ENCODE measurements at places on chromosomes 11 and 22.

- no peaks in the 10 kb centered on the region for H3K4me1 ChIP-seq
- H3K27ac ChIP-seq, result no peak overlapping the region
- no peak for DNase-seq
- H3K27me3 ChIP-seq, result no peaks in the 10 kb centered on the region
- H3K4me3 ChIP-seq, result no peak overlapping the region
Observed at GRCh38 chr11:34188181-34188580, 82.8 kb downstream of the NAT10 start.

DNA sequence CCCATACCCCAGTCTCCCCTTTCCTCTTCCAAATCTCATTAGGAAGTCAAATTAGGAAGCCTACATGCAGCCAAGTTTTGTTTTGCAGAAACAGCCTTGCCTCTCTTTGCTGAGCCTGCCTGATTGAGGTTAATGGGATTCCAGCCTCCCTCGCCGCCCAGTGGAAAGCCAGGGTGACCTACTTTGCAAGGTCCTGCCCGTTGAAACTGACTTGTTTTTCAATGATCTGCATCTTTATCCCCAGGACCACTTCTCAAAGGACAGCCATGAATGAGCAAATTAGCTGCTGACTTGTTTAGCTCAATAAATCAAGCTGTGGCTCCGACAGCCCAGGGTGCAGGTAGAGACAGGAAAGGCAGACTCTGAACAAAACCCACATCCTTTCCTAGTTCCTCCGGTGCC, 110.4 kb downstream of the RRAS2 start:
- no peaks in the 10 kb centered on the region for H3K27me3 ChIP-seq
- H3K27ac ChIP-seq, result no peak overlapping the region
- no peak overlapping the region for H3K4me3 ChIP-seq
- H3K36me3 ChIP-seq, result no peaks in the 10 kb centered on the region
- peaks cover 9% of the 10 kb centered on the region for H3K4me1 ChIP-seq

DNA sequence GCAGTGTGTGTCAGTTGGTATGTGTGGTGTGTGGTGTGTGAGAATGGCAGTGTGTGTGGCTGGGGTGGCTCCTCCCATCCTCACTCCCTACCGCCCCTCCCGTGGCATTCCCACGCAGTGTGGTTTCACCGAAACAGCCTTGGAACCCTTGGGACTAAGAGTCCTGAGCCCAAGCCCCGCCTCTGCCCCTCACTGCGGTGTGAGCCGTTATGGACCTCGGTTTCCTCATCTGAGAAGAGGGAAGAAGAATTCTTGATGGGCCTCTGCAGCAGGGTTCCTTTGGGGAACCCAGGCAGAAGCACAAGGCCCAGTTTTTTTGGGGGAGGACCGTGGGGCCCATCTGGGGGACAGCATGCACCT, 7.2 kb downstream of the UPK3A start:
- no peaks in the 10 kb centered on the region for H3K27me3 ChIP-seq
- H3K4me1 ChIP-seq, result no peaks in the 10 kb centered on the region

DNA sequence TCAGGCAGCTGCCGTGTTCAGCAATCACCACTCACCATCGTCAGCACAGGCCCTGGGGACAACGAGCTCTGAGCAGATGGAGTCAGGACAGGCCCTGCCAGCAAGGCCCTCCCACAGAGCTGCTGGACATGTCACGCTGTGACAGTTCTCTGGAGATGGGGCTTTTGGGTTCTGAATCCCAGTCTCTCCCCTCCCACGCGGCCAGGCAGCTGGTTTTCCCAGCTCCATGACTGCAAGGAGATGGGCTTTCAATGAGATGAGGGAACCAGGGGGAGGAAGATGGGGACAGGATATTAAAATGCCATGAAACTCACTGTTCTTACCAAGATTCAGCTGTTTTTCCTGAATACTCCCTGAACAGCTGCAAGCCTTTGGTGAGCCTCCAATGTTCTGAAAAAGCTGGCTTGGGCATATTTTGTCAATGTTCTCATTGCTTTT, 305.9 kb downstream of the BRD1 start:
- H3K27ac ChIP-seq, result no peak overlapping the region
- no peak for DNase-seq
- H3K36me3 ChIP-seq, result no peaks in the 10 kb centered on the region
- H3K27me3 ChIP-seq, result no peaks in the 10 kb centered on the region
- H3K4me1 ChIP-seq, result peaks cover 4% of the 10 kb centered on the region

DNA sequence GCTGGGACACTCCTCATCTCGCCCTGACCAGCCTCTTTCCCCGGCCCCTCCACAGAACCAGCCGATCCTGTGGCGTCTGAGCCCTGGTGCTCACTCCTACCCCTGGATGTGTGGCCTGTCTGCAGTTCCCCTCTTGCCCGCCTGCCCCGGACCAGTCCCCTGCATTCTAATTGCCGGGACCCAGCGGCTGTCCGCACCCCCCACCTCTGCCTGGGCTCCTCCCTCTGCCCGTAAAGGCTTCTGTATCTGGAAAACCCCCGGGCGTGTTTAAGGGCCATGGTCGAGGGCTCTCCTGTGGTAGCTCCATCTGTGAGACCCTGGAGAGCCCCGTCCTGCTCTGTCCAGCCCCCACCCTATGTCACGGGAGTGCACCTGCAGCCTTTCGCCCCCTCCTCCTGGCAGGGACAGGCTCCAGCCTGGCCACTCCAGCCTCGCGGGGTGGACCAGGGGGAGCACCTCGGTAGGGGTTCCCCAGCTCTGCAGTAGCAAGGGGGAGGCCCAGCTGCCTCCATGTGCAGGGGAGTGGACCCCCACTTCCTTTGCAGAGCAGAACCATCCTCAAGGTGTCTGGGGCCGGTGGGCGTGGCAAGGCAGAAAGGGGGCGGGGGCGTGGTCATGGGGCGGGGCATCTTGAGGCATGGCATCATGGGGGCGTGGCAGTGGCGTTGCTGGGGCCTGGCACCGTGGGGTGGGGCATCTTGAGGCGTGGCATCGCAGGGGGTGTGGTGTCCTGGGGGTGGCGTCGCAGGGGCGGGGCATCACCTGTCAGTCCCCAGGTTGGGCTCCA, 430.4 kb downstream of the TBC1D22A start:
- no peaks in the 10 kb centered on the region for H3K36me3 ChIP-seq
- no peak overlapping the region for H3K27ac ChIP-seq
- H3K27me3 ChIP-seq, result no peaks in the 10 kb centered on the region
- no peak overlapping the region for H3K4me3 ChIP-seq
- H3K4me1 ChIP-seq, result no peaks in the 10 kb centered on the region

GRCh38 chr11:21427726-21428125, 758.3 kb downstream of the NELL1 start:
- no peaks in the 10 kb centered on the region for H3K27me3 ChIP-seq
- no peaks in the 10 kb centered on the region for H3K4me1 ChIP-seq
- H3K27ac ChIP-seq, result no peak overlapping the region
- DNase-seq, result no peak
- no peaks in the 10 kb centered on the region for H3K36me3 ChIP-seq

DNA sequence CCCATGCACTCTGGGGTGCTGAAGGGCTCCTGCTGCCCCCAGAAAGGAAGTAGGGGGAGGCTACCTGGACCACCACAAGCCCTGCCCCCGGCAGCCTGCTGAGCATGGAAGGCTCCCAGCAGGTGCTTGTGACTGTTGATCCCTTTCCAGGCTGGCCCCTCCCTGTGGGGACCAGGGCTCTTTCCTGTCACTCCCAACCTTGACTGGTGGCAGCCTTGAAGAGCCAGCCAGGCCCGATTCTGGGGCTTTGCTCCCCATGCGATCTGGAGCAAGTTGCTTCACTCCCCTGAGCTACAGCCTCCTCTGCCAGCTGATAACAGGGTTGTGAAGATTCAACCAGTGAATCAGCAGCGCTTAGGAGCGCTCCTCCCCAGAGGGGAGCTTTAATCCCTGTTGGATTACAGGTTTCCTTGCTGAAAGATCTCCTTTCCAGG, 4.6 kb upstream of the CST6 start:
- H3K4me3 ChIP-seq, result no peak overlapping the region
- no peaks in the 10 kb centered on the region for H3K4me1 ChIP-seq
- H3K36me3 ChIP-seq, result peaks cover 14% of the 10 kb centered on the region
- H3K27me3 ChIP-seq, result no peaks in the 10 kb centered on the region

DNA sequence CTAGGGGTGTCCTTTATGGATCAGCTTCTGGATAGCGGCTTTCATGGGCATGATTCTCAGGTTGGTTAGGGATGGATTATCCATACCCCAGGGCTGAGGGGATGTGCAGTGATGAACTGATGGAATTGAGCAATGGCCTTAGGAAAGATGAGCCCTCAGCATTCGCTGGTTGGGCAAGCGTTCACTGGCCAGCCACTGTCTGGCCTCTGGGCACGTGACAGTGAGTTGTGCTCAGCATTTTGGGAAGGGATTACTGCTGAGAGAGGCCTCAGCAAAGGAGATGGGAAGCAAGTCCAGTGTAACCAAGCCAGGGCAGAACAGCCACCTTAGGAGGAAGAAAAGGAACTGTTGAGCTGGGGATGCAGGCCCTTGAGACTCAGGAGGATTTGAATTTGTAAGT, 17.4 kb downstream of the UBASH3B start:
- no peaks in the 10 kb centered on the region for H3K36me3 ChIP-seq
- DNase-seq, result peak; percentile 63
- H3K4me3 ChIP-seq, result no peak overlapping the region
- no peaks in the 10 kb centered on the region for H3K4me1 ChIP-seq

- no peaks in the 10 kb centered on the region for H3K27me3 ChIP-seq
- peaks cover 26% of the 10 kb centered on the region for H3K4me1 ChIP-seq
- H3K27ac ChIP-seq, result no peak overlapping the region
- DNase-seq, result no peak
Observed at GRCh38 chr11:10891151-10891720, 33.4 kb upstream of the ZBED5 start.

DNA sequence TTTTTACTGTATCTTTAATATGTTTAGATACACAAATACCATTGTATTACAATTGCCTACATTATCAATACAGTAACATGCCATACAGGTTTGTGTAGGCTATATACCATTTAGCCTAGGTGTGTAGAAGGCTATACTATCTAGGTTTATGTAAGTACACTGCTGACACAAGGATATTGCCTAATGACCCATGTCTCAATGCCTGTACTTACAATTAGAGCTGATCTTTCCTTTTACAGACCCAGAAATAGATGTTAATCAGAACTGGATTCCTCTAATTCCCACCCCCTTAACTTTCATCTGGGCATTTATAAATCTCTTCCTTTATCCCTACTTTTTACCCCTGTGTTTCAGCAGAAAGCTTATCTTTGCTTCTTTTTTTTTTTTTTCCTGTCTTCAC, 229.5 kb downstream of the METTL15 start:
- H3K4me1 ChIP-seq, result no peaks in the 10 kb centered on the region
- H3K27me3 ChIP-seq, result no peaks in the 10 kb centered on the region
- no peak overlapping the region for H3K4me3 ChIP-seq

DNA sequence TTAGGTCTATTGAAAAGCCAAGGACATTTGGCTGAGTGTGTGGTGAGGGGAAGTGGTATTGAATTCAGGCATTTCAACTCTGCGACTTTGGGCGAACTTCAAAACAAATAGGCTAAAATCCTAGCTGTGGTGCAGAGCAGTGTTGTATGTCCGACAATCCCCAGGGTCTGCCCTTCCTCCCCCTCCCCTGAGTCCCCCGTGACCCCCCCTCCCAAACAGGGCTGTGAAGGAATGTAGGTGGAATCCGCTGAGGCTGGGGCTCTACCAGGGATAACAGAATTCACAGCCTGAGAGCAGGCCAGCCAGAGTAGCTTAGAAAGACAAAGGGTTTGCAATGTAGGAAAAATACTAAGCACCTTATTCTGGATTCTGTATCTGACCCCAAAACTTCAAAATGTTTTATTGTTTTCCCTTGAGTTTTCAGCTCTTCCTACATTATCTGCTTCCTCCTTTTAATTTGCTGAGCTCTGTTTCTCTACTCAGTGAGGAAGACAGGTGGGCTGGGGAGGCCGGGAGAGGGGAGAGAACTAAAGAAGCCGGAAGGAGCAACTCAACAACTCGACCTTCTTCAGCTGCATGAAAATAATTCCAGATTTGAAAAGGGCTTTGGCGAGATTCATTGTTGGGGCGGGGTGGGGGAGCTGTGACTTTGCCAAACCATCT, 315.2 kb downstream of the BLID start:
- H3K4me3 ChIP-seq, result no peak overlapping the region
- H3K27me3 ChIP-seq, result no peaks in the 10 kb centered on the region
- peaks cover 6% of the 10 kb centered on the region for H3K4me1 ChIP-seq
- DNase-seq, result no peak
- H3K36me3 ChIP-seq, result no peaks in the 10 kb centered on the region

GRCh38 chr22:43308060-43308830, 34.9 kb downstream of the SCUBE1 start:
- H3K27me3 ChIP-seq, result no peaks in the 10 kb centered on the region
- H3K36me3 ChIP-seq, result no peaks in the 10 kb centered on the region
- no peak for DNase-seq
- no peak overlapping the region for H3K27ac ChIP-seq

- H3K4me1 ChIP-seq, result no peaks in the 10 kb centered on the region
- no peaks in the 10 kb centered on the region for H3K36me3 ChIP-seq
- no peaks in the 10 kb centered on the region for H3K27me3 ChIP-seq
- no peak overlapping the region for H3K4me3 ChIP-seq
- no peak overlapping the region for H3K27ac ChIP-seq
Observed at GRCh38 chr11:22828373-22828772, 1.2 kb downstream of the SVIP start.

DNA sequence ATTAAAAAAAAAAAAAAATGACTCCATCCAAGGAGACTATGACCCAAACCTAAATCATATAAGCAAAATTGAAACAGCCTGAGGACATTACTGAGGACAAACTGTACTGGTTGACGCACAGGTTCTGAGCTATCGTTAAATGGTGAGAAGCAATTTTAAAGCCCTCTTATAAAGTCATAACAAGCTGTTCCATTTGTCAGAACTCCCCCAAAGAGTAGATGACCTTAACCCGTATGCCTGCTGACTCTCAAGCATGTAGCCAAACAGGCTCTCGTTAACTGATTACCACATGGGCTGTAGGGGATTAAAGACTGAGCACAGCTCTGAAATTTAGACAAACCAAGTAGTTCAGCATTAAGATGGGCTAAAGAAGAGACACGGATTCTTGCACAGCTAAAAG, 2.2 kb downstream of the CRYAB start:
- H3K27me3 ChIP-seq, result no peaks in the 10 kb centered on the region
- no peak for DNase-seq
- peak overlapping the region; percentile 100 for H3K27ac ChIP-seq
- H3K4me1 ChIP-seq, result no peaks in the 10 kb centered on the region
- H3K36me3 ChIP-seq, result peaks cover 35% of the 10 kb centered on the region

DNA sequence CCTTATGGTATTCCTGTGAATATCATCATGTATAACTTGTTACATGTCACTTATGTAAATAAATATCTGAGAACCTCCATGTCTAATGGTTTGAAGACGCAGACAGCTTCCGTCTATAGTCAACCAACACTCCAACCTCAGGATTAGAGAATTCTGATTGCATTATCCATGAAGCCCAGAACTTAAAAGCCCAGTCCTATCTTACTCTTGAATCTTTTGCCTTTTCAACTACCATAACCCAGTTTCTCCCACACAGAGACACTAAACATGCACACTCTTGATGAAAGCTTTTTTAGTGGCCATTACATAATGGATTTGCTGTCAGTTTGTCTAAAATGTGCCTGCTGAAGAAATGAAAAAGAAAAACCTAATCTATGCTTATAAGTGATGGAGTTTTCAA, 1219.2 kb downstream of the LRRC4C start:
- no peak for DNase-seq
- H3K27ac ChIP-seq, result no peak overlapping the region
- H3K36me3 ChIP-seq, result no peaks in the 10 kb centered on the region
- no peak overlapping the region for H3K4me3 ChIP-seq
- no peaks in the 10 kb centered on the region for H3K4me1 ChIP-seq
- no peaks in the 10 kb centered on the region for H3K27me3 ChIP-seq

All from right atrium auricular region (tissue), 2 donors.